ENCODE measurements at places on chromosomes 1 and 21.
A peak's percentile ranks its signal among the peaks of the same experiment; 100 is the strongest.

DNA sequence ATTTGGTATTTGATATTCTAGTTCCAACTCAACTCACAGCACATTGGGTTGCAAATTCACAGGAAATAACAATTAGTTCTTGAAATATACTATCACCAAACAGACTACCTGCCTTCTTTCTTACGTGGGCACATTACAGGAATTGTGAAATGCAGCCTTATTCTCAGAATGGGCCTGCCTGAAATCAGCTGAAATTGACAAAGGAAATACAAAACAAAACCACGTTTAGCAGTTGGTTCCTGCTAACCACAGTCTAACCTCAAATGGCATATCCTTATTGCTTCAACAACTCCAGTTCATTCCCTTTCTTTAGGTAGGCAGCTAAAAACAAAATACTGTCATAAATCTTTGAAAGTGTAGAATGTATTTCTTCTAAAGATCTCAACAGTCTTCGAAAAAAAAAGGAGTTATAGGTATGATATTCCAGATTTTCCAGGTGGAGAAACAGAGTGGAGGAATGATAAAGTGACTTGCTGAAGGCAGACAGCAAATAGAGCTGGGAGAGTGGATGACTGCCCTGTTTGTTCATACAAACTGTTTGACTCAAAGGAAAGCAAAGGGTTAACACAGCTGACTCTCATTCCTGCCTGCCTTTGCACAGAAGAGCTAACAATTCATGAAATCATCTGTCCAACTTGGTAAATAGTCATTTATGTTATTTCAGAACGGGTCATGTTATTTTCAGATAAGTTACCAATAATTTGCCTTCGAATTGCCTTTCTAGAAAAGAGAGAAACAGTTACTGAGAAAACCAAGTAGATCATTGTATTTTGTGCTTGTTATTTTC, 1.6 kb upstream of the GREM2 start:
- no peak for DNase-seq

- no peak for DNase-seq
Observed at GRCh38 chr21:41639766-41640165, 127.1 kb downstream of the RIPK4 start.

DNA sequence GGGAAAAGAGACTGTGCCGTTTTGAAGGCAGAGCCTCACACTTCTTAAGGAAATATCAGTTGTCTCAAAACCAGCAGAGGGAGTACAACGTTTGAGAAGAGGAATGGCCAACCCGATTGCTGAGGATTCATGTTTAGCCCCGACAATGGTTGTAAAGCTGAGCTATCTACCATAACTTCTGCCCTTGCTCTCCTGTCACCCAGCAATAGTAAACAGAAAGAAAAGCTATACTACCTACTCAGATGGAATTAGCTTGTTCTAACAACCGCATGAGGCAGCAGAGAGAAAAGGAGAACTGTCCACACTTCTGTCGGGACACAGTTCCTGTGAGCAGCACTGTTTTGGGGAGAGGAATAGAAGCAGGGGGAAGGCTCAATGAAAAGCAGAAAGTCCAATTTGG, 91.2 kb downstream of the SLC45A1 start:
- no peak for DNase-seq

- DNase-seq = no peak
Observed at GRCh38 chr1:36964830-36965229, 69.5 kb downstream of the GRIK3 start.

GRCh38 chr1:23419180-23419579, 5.4 kb downstream of the TCEA3 start:
- DNase-seq = no peak

- no peak for DNase-seq
Observed at GRCh38 chr1:208486677-208487076, 242.5 kb upstream of the PLXNA2 start.

GRCh38 chr1:25120281-25120680, 112.0 kb downstream of the SYF2 start:
- no peak for DNase-seq

DNA sequence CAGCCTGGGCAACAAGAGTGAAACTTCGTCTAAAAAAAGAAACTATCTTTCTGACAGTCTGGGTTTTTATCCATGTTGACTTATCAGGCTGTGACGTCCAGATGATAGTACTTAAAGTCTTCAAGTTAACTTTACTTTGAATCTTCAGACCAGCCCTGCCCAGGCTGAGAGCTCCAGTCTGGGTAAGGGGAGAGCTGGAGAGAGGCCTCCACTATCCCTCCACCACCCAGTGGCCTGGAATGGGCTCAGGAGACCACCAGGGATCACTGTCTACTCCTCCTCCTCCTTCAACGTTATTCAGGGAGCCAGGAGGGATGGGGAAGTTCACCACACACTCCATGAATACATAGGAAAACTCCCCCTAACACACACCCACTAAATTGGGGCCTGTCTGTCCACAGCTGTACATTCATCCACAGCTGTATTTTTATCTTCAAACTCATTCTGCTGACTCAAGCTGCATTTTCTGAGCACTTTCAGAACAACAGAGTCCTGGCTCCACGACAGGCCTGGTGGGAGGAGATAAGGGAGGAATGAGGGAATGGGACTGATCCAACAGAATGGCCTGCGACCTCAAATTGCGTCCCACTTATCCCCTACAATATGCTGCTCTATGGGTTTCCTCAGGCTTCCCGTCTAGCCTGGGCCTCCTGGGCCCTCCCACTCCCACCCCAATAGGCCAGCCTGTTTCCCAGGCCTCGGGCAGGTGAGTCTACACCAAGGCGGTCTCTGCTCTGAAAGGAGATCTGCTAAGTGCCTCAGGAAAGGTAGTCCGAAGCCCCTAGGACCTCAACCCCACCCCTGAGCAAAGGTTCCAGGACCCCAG, 1.8 kb downstream of the SLC45A3 start:
- DNase-seq = no peak

DNA sequence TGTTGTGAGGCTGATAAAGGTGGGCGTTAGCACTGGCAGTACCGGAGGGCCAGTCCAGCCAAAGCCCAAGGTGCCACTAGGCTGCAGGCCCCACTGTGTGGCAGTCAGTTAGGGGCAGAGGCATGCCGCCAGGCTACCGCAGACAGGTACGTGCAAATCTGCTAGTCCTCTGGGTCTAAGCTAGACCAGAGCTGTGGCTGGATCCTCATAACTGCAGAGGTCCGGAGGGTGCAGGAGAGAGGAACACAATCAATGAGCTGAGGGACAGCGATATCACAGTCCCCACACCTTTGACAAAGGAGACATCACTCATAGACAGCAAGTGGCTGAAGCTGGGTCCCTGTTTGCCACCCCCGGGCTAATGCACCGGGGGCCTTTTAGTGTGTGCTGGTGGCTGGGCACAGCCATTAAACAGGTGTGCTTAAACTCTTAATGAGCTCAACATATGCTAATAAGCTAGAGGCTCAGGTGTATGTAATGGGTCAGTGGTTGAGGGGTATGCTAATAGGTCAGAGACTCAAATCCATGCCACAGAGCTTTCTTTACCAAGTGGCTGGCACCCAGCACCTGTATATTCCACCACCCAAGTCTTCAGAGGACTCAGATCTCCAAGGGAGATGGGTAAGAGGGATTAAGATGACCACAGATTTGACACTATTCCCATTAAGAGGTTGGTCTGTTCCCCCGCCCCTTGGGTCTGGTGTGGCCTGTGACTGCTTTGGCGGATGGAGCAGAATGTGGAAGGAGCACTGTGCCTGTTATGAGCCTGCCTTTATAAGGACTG, 82.0 kb downstream of the GLIS1 start:
- DNase-seq = no peak

- DNase-seq = no peak
Observed at GRCh38 chr1:41399145-41399795, 38.0 kb downstream of the FOXO6 start.

DNA sequence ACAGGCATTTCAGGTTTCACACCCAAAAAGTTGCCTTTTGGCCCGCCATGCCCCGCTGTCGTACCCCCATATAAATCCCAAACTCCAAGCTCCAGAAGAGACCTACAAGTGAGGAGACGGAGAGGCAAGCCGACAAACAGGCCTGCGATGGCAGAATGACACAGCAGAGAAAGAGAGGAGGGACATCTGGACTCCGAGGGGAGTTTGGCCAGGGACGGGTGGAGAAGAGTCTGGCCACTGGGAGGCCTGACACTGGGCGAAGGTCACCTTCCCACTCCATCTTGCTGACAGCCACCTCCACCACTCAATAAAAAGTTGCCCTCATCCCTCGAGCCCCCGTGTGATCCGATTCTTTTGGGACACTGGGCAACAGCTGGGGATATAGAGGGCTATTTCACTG, 1.9 kb upstream of the CFH start:
- no peak for DNase-seq

DNA sequence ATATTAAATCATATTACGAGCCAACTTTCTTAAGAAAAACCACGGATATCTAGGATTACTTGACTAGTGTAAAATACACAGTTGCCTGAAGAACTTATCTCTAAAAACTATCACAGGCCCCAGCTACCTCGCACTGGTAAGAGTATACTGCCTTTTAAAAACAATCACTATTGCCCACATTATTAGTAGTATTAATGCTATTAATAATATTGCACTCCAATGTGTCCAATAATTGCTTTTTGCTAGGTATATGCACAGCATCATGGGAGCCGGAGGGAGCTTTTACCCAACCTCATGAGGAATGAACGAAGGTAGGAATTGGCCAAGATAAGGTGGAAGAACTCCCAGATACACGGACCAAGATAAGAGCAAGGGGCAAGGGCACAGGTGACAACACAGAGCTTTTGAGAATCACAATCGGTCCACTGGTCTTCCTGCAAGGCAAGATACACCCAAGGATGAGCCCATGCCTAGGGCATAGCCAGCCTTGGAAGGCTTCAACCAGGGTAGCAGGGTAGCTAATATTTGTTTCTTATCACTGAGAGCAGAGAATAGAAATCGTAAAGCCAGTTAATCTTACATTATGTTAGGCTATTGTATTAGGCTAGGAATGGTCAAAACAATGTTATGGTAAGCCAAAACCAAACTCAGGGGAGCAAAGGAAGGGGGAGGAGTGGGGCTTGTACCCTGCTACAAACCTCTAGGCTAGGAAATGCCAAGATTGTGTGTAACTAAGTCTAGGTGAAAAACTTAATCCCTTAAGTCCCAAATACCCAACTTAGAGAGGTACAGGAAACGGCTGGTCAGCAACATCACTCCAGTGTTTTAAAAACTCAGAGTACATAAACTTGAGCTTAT, 9.4 kb downstream of the GLUL start:
- no peak for DNase-seq

DNA sequence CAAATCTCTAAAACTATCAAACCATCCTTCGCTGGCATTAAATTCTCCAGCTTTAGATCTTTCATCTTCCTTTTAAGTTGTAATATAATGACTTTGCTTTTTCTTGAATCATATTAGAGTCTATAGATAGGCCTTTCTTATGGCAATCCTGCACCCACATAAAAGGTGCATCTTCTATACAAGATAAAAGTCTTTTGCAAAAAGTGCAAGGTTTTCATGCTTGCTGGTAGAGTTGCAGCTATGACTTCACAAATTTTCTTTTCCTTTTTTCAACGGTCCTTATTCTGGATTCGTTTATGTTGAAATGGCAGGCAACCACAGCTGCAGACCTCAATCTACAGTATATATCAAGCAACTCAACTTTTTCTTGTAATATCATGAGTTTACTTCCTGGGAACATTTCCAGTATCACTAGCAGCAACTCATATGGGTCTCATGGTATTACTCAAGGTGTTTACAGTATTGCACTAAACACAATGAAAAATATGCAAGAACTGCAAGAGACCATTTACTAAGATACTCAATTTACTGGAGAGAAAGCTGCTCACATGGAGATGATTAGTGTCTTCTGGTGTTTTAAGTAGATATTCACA, 22.1 kb downstream of the OMA1 start:
- DNase-seq = peak; percentile 15

GRCh38 chr1:172537827-172538391, 5.0 kb downstream of the SUCO start:
- DNase-seq = no peak

GRCh38 chr1:201331166-201331565, 46.3 kb downstream of the TNNT2 start:
- DNase-seq = no peak

DNA sequence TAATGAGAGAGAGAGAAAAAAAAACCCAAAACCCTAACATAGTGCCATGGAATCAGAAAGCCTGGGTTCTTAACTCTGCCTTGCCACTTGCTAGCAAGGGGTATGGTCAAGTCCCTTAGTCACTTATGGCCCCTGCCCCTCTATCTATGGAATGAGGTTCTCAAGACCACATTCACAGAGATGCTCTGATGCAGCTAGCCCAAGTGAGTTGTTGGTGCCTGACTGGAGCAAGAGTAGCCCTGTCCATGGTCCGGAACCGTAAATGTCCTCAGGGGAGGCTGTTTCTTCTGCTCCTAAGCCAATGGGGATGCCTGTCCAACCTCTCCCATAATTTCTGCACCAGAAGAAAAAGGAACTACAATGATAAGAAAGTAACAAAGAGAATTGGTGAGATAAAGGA, 56.8 kb downstream of the CSMD2 start:
- DNase-seq = no peak

- peak; percentile 63 for DNase-seq
Observed at GRCh38 chr21:45865106-45865835, 116.3 kb upstream of the COL6A1 start.

- DNase-seq = no peak
Observed at GRCh38 chr1:98044766-98045165, 123.9 kb upstream of the DPYD start.

DNA sequence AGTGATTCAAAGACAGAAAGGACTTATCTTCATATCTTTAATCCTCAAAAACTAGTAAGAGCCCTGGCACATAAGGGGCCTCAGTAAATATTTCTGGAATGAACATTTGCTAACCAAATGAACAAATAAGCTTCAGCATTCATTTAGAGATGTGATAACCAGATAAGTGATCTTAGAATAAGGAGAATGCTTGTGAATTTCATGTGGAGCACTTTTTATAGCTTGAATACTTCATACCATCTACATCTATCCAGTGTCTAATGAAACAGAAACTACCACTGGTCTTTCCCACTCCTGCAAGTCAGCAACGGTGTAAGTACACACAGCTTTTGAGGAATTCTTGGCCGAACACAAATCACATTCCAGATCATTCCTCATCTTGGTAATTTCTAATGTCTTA, 38.5 kb downstream of the EDEM3 start:
- DNase-seq = peak; percentile 63

DNA sequence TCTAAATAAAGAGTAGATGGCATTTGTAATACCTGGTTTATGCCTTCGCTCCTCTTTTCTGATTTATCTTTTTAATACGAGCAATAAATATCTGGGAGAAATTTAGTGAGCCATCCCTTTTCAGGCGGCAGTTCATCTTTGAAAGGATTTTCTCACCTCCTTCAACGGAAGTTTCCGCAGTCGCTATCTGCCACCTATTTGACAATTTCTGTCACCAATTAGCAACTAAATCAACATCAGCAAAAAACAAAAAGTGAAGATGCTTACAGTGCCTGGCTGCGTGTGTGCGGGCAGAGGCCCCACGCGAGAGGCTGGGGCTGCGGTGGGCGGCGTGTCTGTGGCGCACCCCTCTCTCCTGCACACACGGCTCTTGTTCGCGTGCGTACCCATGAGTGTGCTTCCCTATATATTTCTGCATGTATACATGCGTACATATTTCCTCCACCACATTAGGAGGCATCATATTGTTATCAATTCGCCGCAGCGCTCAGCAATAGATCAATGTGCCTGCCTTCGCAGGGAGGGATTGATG, 117.3 kb upstream of the BARHL2 start:
- no peak for DNase-seq
